Nephron progenitor cell (in vitro differentiated cells): ENCODE measurements at places on chromosomes 2 and 18.

DNA sequence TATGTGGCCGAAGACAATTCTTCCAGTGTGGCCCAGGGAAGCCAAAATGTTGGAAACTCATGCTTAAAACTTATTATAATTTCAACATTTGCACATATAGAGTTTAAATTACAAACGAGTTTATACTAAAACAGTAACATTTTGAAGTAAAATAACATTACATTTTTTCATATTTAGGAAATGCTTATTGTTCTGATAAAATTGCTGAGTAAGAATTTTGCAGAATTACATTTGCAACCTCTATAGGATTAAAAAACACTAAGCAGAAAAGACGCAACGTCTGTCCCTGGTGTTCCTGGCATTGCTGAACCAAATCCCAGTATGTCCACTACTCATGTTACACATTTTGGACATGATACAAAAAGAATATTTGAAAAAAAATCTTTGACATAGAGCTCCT lies 1241.2 kb downstream of the SUCLG1 start:
- no peaks in the 10 kb centered on the region for H3K27me3 ChIP-seq
- no peak overlapping the region for H3K4me3 ChIP-seq
- H3K4me1 ChIP-seq = no peaks in the 10 kb centered on the region
- DNase-seq = no peak
- H3K36me3 ChIP-seq = no peaks in the 10 kb centered on the region

GRCh38 chr18:63979409-63979920 lies 9.6 kb downstream of the SERPINB8 start:
- DNase-seq = peak; percentile 56
- H3K36me3 ChIP-seq = no peaks in the 10 kb centered on the region
- H3K27ac ChIP-seq = no peak overlapping the region
- H3K4me3 ChIP-seq = peak overlapping the region; percentile 49
- peaks cover 4% of the 10 kb centered on the region for H3K27me3 ChIP-seq

DNA sequence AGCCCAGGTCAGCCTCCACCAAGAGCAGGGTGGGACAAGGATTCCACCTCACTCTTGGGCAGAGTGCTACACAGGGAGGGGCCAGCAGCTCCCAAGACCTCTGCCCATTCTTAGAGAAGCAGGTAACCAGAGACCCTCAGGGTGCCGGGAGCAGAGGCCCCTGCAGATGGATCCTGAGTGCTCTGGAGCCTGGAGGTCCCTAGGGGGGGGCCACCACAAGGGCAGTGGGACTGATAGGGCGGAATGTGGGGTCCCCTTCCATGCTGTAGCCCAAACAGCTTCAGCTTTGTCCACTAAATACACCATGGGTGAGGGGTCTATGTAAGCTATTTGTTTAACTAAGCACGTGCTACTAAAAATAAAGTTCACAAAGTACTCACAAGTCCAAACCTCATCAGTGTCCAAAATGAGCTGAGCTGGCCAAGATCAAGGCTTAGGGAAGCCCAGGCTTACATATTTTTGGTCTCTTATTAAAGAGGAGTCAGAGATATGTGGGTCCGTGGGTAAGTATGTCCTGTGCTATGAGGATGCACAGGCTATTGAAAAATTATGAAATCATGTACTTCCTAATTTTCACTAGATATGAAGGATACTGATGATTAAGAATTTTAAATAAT lies 21.5 kb upstream of the GPC1 start:
- DNase-seq = no peak
- peaks cover 6% of the 10 kb centered on the region for H3K27me3 ChIP-seq

DNA sequence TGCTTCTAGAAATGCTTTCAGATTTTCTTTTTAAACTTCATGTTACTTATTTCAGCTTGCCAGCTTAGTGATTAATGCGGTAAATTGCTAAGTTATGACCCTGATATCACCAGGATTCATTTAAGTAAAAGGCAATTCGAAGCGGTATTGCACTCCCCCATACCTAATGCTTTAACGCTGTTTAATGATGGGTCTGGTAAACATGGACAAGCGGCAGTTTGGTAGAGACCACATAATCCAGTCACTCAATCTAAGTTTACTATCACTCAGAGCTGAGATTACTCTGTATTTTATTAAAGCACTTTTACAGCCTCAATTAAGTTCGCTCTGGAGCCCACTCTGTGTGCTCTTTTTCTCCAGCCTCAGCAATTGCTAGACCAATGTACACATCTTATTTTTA lies 118.2 kb upstream of the SCN7A start:
- peaks cover 5% of the 10 kb centered on the region for H3K27me3 ChIP-seq
- H3K4me3 ChIP-seq = no peak overlapping the region
- H3K4me1 ChIP-seq = peaks cover 47% of the 10 kb centered on the region
- DNase-seq = no peak

GRCh38 chr2:235678712-235679111 lies 184.9 kb downstream of the AGAP1 start:
- H3K36me3 ChIP-seq = peaks cover 5% of the 10 kb centered on the region
- DNase-seq = no peak
- no peak overlapping the region for H3K4me3 ChIP-seq
- peaks cover 49% of the 10 kb centered on the region for H3K4me1 ChIP-seq
- peaks cover 6% of the 10 kb centered on the region for H3K27me3 ChIP-seq

GRCh38 chr2:62577994-62578781 lies 72.2 kb upstream of the TMEM17 start:
- no peak for DNase-seq

- H3K36me3 ChIP-seq = peaks cover 5% of the 10 kb centered on the region
- H3K4me1 ChIP-seq = peaks cover 40% of the 10 kb centered on the region
- DNase-seq = no peak
- H3K27me3 ChIP-seq = peaks cover 42% of the 10 kb centered on the region
Observed at GRCh38 chr2:238929242-238930081, 81.6 kb downstream of the TWIST2 start.

GRCh38 chr18:24885276-24885675 lies 424.8 kb downstream of the HRH4 start:
- peaks cover 6% of the 10 kb centered on the region for H3K36me3 ChIP-seq
- no peak for DNase-seq
- H3K27me3 ChIP-seq = no peaks in the 10 kb centered on the region
- H3K4me1 ChIP-seq = peaks cover 16% of the 10 kb centered on the region
- no peak overlapping the region for H3K27ac ChIP-seq

GRCh38 chr2:230873661-230874401 lies 9.1 kb downstream of the ITM2C start:
- peaks cover 94% of the 10 kb centered on the region for H3K4me1 ChIP-seq
- no peak for DNase-seq

- H3K27ac ChIP-seq = no peak overlapping the region
- H3K36me3 ChIP-seq = no peaks in the 10 kb centered on the region
- H3K27me3 ChIP-seq = peaks cover 18% of the 10 kb centered on the region
- H3K4me1 ChIP-seq = peaks cover 12% of the 10 kb centered on the region
- no peak for DNase-seq
- H3K4me3 ChIP-seq = no peak overlapping the region
Observed at GRCh38 chr2:110124038-110124825, 8.6 kb upstream of the MALL start.

DNA sequence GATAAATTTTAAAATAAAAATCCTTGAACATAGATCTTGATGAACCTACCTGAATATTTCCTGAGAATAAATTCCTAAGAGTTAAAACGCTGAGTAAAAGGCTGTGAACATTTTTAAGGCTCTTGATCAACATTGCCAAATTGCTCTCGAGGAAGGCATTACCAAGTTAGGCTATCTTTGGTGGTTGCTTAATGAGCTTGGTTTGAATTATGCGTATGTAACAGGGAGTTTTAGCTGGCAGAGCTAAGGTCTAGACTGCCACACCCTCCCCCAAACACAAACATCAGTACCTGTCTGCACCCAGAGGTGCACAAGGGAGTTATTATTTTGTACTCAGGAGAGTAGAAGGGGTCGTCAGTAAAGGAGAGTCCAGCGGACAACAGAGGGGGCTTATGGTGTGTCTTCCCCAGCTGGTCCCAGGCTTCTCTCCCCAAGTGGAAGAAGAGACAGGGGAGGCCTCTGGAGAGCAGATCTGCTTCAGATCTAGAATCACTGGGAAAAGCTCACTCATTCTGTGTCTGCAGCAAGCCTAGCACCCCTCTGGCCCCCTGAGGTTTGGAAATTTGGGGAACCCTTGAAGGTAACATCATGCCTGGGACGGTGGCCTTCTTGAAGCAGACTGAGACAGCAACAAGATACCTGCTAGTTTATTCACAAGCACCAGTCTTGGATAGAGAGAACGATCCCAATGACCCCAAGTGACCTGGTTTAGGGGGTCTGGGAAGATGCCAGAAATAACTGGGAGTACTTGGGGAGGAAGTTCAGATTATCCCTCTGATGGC lies 197.2 kb upstream of the ID2 start:
- no peak for DNase-seq
- H3K36me3 ChIP-seq = no peaks in the 10 kb centered on the region
- no peak overlapping the region for H3K4me3 ChIP-seq
- no peak overlapping the region for H3K27ac ChIP-seq
- peaks cover 33% of the 10 kb centered on the region for H3K4me1 ChIP-seq
- H3K27me3 ChIP-seq = no peaks in the 10 kb centered on the region

- no peak overlapping the region for H3K4me3 ChIP-seq
- H3K27me3 ChIP-seq = peaks cover 17% of the 10 kb centered on the region
- no peaks in the 10 kb centered on the region for H3K36me3 ChIP-seq
- no peaks in the 10 kb centered on the region for H3K4me1 ChIP-seq
- DNase-seq = no peak
Observed at GRCh38 chr2:13227578-13227977, 510.8 kb downstream of the TRIB2 start.

DNA sequence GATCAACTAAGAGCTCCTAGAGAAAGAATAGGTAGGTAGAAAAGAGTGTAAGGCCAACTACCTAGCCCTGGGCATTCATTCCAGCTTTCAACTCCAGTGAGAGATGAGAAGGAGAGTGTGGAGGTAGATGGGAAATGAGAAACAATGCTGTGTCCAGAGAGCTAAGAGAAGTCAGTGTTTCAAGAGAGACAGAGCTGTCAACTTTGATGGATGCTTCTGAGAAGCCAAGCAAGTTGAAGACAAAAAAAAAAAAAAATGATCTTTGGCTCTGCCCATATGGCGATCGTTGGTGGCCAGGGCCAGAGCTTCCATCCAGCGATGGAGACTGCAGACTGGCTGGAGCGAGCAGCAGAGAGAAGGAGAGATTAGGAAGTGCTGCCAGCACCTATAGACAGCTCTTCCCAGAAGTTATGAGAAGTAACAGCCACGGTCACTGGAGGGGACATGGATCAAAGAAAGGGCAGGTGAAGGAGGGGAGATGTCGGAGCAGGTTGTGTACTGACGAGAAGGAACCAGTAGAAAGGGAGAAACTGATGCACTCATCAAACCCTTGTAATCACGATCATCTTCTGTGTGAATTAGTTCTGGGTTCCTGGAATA lies 112.4 kb upstream of the PPP1CB start:
- no peak for DNase-seq
- no peak overlapping the region for H3K27ac ChIP-seq
- H3K4me1 ChIP-seq = peaks cover 60% of the 10 kb centered on the region
- H3K27me3 ChIP-seq = peaks cover 16% of the 10 kb centered on the region
- H3K36me3 ChIP-seq = no peaks in the 10 kb centered on the region

DNA sequence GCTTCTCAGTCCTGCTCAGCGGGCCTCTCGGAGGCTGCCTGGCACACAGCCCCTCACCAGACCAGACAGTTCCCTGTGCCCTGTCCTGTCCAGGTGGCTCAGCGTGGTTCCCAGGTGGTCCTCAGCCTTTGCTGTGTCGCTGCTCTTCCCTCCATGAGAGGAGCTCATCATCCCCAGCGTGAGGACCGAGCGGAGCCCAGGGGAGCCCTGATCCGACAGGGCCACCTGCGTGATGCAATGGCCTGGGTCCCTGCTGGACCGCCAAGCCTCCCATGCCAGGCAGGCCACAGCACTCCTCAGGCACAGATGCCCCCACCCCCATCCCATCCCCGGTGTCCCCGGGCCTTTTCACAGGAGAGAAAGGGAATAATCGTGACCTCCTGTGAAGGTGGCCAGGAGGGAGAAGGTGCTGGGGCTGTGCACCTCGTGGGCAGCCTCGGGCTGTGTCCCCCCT lies 4.3 kb downstream of the GPC1 start:
- no peak for DNase-seq
- no peak overlapping the region for H3K27ac ChIP-seq
- H3K36me3 ChIP-seq = no peaks in the 10 kb centered on the region
- peaks cover 6% of the 10 kb centered on the region for H3K4me1 ChIP-seq
- H3K27me3 ChIP-seq = peaks cover 8% of the 10 kb centered on the region

DNA sequence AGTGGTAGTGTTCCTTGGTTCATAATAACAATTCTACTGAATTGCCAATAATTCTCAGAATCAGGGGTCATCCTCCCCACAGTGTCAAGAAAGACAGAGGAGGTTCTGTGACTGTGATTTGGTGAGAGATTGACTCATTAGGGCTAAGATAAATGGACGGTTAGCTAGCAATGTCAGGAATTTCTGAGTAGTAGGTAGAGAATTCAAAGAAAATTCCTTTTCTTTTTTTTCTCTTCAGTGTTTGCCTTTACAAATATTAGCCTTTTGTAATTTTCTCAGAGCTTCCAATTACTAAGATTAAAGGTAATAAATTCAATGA lies 16.8 kb upstream of the CRIM1 start:
- H3K27ac ChIP-seq = no peak overlapping the region
- no peaks in the 10 kb centered on the region for H3K36me3 ChIP-seq
- peaks cover 2% of the 10 kb centered on the region for H3K27me3 ChIP-seq
- H3K4me3 ChIP-seq = no peak overlapping the region

- no peak for DNase-seq
- no peak overlapping the region for H3K27ac ChIP-seq
- H3K36me3 ChIP-seq = no peaks in the 10 kb centered on the region
- H3K27me3 ChIP-seq = no peaks in the 10 kb centered on the region
Observed at GRCh38 chr2:78910376-78910775, 115.1 kb upstream of the REG3G start.

- DNase-seq = no peak
- H3K27ac ChIP-seq = peak overlapping the region; percentile 94
- peaks cover 26% of the 10 kb centered on the region for H3K4me1 ChIP-seq
- peak overlapping the region; percentile 96 for H3K4me3 ChIP-seq
- no peaks in the 10 kb centered on the region for H3K36me3 ChIP-seq
- peaks cover 17% of the 10 kb centered on the region for H3K27me3 ChIP-seq
Observed at GRCh38 chr2:64751286-64752260, 97.9 kb upstream of the SERTAD2 start.

GRCh38 chr2:69165091-69165880 lies 152.3 kb downstream of the ANTXR1 start:
- H3K4me3 ChIP-seq = no peak overlapping the region
- peaks cover 22% of the 10 kb centered on the region for H3K4me1 ChIP-seq
- H3K36me3 ChIP-seq = peaks cover 77% of the 10 kb centered on the region
- H3K27me3 ChIP-seq = no peaks in the 10 kb centered on the region
- no peak for DNase-seq
- H3K27ac ChIP-seq = peak overlapping the region; percentile 62

- H3K4me3 ChIP-seq = peak overlapping the region; percentile 60
- H3K27me3 ChIP-seq = peaks cover 7% of the 10 kb centered on the region
- peaks cover 8% of the 10 kb centered on the region for H3K36me3 ChIP-seq
- H3K27ac ChIP-seq = peak overlapping the region; percentile 98
Observed at GRCh38 chr18:23143016-23143814, 7.9 kb downstream of the CABLES1 start.

GRCh38 chr2:16684676-16685339 lies 19.2 kb upstream of the CYRIA start:
- H3K4me3 ChIP-seq = no peak overlapping the region
- peaks cover 9% of the 10 kb centered on the region for H3K4me1 ChIP-seq
- DNase-seq = no peak

- H3K36me3 ChIP-seq = no peaks in the 10 kb centered on the region
- no peak for DNase-seq
- H3K27ac ChIP-seq = no peak overlapping the region
- H3K4me3 ChIP-seq = no peak overlapping the region
Observed at GRCh38 chr2:37532503-37532902, 138.9 kb downstream of the CDC42EP3 start.

- no peak for DNase-seq
- H3K4me3 ChIP-seq = no peak overlapping the region
- H3K27ac ChIP-seq = no peak overlapping the region
- no peaks in the 10 kb centered on the region for H3K27me3 ChIP-seq
- peaks cover 92% of the 10 kb centered on the region for H3K36me3 ChIP-seq
Observed at GRCh38 chr18:70160073-70160678, 45.3 kb downstream of the RTTN start.

GRCh38 chr2:184004289-184004947 lies 593.9 kb upstream of the ZNF804A start:
- H3K4me1 ChIP-seq = peaks cover 6% of the 10 kb centered on the region
- peaks cover 3% of the 10 kb centered on the region for H3K27me3 ChIP-seq
- H3K4me3 ChIP-seq = no peak overlapping the region
- DNase-seq = no peak
